ENCODE measurements at places on chromosomes 2 and 18.

DNA sequence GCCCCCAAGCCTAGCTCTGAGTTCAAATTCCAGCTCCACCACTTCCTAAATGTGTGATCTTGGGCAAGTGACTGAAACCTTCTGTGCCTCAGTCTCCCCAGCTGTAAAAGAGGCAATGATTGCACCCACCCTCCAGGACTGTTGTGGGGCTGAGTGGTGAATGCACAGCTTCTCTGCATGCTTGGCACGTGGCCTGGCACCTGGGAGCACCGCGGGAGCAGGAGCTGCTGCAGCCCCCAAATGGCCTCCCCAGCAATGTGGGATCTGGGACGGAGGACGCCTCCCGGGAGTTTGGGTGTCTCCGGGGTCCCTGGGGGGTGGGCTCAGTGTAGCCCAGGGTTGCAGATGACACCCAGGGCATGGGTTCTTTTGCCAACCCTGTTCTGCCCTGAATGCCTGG is 1.6 kb downstream of the KLHL30 start:
- DNase-seq, result no peak

DNA sequence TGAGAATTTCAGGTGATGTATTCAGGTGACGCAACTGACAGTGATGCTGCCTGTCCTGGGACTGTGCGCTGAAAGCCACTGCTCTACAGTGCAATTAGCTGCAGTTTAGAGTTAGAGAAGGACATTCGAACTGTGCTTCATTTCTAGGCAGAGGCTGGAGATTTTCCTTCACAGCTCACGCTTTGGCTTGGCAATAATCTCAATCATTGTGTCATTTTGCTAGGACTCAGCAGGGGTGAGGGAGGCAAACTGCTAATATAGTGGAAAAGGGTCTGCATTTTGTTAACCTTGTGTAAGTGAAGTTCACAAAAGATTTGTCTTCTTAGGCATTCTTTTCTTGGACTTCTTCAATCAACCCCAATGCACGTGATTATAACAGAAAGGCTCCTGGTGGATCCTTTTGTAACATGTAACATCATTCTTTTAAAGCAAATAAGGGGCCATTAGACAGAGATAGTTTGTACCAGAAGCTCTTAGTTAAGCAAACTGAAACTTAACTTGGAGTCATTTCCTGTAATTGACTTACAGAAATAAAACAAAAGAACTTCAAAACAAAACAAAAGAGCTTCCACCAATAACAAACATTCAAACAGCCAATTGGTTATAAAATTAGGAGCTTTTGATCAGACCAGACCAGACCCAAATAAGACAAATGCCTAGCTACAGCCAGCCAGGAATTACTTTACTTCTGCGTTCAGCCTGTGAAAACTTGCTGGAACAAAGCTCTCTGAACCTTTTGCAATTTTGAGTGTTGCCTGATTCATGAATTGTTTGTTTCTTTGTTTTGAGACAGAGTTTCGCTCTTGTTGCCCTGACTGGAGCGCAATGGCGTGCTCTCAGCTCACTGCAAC is 1376.3 kb upstream of the CELF4 start:
- no peak for DNase-seq

DNA sequence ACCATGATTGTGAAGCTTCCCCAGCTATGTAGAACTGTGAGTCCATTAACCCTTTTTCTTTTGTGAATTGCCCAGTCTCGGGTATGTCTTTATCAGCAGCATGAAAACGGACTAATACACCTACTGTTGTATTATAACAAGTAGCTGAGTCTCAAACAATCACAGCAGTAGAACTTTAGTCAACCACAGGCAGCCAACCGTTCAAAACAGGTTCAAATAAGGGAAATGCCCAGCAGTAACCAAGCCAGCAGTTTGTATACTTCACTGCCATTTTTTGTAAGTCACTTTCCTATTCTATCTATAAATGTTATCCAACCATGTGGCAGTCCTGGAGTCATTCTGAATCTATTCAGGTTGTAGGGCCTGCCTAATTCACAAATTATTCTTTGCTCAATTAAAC is 1560.6 kb upstream of the SLC39A10 start:
- DNase-seq, result no peak

- no peak for DNase-seq
Measured at GRCh38 chr2:109711230-109712122, 82.6 kb upstream of the RGPD5 start.

DNA sequence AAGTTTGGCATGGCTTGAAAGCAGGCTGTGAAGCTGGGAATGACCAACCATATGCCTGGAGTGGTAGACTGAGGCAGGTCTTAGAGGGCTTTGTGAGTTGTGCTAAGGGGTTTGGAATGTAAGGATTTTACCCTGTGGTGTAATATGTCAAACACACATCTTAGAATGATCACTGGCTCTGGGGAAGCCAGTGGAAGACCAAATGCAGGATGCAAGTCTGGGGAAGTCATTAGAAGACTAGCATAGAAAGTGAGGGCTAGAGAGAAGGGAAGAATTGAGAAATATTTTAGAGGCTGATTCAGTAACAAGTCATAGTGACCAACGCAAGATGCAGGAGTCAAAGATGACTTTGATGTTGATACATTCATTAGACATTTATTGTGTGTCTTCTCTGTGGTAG is 3.5 kb upstream of the FHOD3 start:
- DNase-seq, result no peak

DNA sequence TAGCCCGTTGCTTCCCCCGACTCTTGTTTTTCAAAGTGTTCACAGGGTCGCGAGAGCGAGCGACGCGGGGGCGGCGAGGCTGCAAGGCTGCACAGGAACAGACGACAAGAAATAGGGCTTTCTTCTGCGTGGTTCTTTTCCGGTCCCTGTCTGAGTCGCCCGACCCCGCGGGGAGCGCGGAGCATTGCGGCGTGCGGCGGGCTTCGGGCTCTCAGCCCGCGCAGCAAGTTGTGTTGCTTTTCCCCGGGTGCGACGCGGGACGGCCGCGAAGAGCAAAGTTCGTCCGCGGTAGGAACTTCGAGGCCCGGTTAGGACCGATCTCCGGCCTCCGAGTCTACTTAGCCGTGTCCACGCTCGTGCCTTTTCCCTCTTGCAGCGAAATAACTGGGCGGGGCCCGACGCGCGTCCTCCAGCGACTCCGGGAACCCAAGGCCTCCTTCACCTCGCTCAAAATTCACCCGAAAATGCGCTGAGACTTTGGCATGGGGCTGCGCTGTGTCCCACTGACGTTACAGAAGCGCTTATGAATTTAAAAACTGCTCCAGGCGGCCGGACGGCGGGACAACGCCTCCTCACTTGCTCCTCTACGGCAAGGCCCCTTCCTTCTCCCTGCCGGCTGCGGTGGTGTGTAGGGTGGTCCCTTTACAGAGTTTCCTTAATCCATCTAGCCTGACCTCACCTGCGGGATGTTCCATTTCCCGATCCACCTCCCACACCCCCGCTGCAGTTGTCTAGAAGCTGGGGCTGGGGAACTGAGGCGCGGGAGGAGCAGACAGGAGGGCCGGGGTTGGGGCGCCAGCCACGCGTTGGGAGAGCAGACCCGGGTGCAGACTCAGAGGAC is 1.5 kb upstream of the BCL2L11 start:
- peak; percentile 40 for DNase-seq

- no peak for DNase-seq
Measured at GRCh38 chr2:149972066-149972465, 384.5 kb upstream of the MMADHC start.

DNA sequence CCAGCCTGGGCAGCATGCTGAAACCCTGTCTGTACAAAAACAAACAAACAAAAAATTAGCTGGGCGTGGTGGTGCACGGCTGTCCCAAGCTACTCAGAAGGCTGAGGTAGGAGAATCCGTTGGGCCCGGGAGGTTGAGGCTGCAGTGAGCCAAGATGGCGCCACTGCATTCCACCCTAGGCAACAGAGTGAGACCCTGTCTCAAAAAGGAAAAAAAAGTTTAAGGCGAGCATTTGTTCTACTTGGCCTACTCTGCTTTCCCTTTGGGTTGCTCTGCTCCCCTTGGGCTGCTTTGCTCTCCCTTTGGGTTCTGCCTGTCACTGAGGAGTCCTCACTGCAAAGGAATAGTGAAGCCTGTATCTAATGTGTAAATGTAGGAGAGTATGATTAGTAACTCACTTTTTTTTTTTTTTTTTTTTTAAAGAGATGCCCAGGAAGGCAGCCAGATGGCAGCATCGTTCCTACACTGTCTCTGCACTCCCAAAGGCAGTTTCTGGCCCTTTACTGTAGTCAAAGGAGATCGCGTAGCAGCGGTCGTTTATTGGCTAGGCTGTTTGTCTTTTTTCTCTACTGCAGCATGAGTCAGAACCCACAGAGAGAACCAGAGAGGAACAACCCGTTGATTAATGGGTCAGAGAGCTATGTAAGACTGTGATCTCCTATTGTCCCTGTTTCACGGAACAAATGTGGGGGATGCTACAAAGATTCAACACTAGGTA is 118.3 kb upstream of the CWC22 start:
- DNase-seq, result peak; percentile 13

DNA sequence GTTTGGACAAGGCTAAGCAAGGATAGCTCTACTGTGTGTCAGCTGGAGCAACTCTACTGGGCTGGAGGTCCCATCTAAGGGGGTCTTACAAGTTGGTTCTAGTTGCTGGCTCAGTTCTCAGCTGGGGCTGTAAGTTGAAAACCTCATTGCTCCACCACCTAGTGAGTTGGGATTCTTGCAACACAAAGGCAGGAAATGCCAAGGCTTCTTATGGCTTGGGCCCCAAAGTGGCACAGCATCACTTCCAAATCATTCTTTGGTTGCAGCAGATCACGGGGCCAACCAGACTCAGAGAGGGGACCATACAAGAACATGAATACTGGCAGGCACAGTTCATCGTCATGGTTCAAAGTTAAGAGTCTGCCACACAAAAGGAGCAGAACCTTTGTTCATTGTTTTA is 332.7 kb downstream of the LRRTM1 start:
- no peak for DNase-seq

- no peak for DNase-seq
Measured at GRCh38 chr2:10269711-10270610, 32.7 kb upstream of the HPCAL1 start.

- DNase-seq, result no peak
Measured at GRCh38 chr2:128016620-128017019, 11.2 kb downstream of the SAP130 start.

GRCh38 chr2:16765356-16765755 is 99.7 kb upstream of the CYRIA start:
- DNase-seq, result no peak

DNA sequence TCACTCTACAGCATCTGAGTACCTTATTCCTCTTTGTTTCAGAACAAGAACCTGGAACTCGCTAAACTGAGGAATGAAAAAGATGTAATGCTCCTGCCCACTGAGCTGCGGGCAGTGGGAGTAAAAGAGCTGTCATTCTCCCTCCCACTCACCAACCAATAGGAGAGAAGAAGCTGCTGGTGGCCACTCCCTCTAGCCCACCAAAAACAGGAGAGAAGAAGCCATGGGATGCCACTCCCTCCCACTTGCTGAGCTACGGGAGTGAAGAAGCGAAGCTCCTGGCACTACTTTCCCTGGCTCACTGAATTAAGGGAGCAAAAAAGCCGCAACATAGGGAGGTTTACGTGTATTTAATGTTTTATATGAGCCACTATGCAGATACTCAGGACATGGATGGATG is 53.7 kb downstream of the RIT2 start:
- no peak for DNase-seq

DNA sequence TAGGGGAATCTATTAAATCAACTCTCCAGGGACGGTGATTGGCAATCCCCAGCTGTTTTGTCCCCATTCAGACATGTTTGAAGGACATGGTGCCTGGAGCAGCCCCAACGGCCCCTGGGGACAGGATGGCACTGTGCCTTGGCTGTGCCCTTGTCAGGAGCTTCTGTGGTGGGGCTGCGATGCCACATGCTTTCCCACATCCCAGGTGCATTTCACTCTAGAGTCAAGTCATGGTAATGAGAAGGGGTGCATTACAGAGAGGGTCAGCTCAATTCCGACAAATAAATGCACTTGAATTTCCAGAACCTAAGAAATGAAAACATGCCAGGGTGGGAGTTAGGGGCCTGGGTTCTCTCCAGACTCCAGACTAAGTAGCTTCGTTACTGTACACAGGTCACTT is 289.4 kb upstream of the PXDN start:
- no peak for DNase-seq

- DNase-seq, result no peak
Measured at GRCh38 chr2:233824373-233824772, 30.0 kb downstream of the HJURP start.

All from GM06990 (cell line).